ENCODE measurements at places on chromosomes 1 and 21.

- DNase-seq: no peak
Observed at GRCh38 chr21:30579346-30579745, 10.9 kb downstream of the KRTAP22-2 start.

DNA sequence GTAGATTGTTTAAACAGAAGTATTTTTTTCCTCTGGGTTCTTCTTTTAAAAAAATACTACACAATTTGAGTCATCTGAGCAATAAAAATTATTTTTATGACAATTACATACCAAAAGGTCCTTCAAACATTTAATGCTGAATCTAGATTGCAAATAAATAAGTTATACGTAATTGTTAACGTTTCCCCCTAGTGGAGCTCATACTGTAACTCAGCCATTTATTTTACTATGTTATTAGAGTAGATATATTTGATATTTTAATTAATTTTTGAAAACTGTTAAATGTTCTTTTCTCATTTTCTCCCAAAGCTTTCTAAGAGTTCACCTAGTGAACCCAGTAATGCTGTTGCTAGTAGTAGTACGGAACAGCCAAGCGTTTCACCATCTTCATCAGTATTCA lies 33.5 kb downstream of the ZMYM1 start:
- DNase-seq: no peak

GRCh38 chr1:248926401-248927182 lies 20.6 kb downstream of the PGBD2 start:
- no peak for DNase-seq

GRCh38 chr1:9031484-9032259 lies 5.4 kb upstream of the SLC2A7 start:
- DNase-seq: no peak

GRCh38 chr1:208078752-208079151 lies 165.4 kb downstream of the PLXNA2 start:
- DNase-seq: no peak

GRCh38 chr1:184608581-184608980 lies 146.1 kb downstream of the EDEM3 start:
- no peak for DNase-seq

- no peak for DNase-seq
Observed at GRCh38 chr21:25872271-25872670, 137.5 kb downstream of the GABPA start.

DNA sequence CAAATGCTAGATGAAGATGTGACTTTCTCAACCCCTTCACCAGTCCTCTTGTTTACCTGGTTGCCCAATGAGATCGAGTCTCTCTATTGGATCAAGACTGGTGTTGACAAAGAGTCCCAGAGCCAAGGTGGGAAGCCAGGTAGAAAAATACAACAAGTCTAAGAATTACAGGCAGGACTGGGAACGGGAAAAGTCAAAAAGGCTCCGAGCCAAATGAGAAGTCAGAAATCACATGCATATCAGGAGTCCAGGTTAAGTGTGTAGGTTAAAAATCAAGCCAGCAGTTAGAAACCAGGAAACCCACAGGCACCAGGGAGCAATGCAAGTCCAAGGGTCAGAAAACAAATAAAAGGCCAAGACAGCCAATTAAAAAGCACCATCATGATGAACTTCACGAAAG lies 27.4 kb upstream of the DUSP23 start:
- DNase-seq: no peak

DNA sequence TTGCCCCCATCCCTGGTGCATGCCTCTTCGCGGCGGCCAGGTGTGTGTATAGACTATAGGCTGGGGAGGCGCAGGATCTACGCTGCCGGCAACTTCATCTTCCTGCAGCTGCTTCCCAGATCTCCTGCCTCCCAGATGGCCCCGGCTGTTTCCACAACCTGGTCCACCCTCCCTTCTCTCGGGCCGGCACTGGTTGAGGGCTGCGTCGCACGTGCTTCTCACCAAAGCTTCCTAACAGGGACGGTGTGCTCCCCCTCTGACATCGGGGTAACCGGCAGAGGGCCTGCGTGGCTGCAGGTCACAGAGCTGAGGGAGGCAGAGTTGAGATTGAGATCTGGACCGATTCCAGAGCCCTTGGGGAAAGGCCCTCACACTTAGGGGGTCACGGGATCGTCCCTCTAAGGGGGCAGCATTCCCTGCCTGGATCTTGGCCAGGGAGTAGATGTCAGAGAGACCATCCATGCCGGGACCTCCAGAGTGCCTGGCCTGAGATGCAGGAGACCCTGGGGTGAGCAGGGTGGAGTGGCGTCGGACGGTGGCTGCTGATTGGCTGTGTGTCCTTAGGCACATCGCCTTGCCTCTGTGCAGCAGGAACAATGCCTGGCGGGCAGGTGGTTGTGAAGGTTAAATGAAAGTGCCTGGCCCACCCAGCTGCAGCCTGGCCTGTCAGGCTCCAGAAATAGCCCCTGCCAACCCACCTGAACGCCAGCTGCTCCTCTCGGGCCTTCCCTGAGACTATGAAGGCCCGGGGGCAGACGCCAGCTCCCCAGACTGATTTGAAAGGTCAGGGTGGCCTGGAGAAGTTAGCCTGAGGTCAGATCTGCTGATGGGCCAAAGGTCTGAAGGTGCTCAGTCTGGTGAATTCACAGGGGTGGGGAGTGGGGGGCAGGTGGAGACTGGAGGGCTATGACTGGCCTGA lies 6.1 kb upstream of the MASP2 start:
- no peak for DNase-seq

GRCh38 chr1:240092301-240093119 lies 827 bp downstream of the FMN2 start:
- no peak for DNase-seq

- no peak for DNase-seq
Observed at GRCh38 chr1:43135857-43136781, 36.0 kb downstream of the EBNA1BP2 start.

- no peak for DNase-seq
Observed at GRCh38 chr21:41576013-41576615, 68.2 kb upstream of the TMPRSS2 start.

DNA sequence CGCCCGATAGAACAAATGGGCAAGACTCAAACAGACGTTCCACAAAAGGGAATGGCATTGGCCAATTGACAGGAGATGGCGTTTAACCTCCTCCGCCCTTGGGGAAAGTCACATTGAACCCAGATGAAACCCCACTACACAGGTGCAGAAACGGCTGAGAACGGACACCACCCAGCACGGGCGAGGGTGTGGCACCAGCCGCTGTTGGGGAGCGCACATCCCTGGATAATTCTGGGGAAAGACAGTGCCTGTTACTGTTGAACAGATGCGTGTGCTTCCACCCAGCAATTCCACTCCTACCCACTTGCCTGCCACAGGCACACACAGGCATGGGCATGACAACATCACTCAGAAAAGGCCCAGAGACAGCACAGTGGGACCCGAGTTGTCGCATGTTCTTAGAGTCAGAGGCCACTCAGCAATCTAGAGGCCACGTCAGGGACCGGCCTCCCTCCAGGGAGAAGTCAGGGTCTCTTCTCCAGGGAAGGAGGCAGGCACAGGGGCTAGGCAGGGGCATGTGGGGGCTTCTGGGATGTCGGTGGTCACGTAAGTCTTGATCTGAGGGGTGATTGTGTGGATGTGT lies 15.2 kb downstream of the PRXL2B start:
- no peak for DNase-seq

DNA sequence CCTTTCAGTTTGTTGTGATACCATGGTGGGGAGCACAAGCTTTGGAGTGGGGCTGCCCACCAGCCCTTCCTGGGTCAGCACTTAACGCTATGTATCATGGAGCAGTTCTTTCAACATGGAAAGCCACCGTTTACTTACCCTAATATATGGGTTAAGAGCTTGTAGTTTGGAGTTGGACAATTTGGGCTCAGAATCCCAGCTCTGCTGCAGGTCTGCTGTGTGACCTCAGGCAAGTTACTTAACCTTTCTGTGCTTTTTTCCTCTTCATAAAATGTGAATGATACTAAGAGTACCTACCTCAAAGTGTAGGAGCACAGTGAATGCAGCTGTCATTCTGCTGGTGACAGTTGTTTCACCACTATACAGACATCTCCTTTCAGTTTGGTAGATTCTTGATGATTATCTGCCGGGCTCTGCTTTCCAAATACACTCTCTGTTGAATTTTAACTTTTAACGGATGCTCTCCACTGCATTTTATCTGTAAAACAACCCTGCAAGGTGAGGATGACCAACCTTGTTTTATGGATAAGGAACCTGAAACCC lies 23.8 kb downstream of the ALPL start:
- no peak for DNase-seq

GRCh38 chr1:92461364-92462097 lies 25.2 kb downstream of the GFI1 start:
- DNase-seq: no peak

- DNase-seq: no peak
Observed at GRCh38 chr21:44296916-44297315, 2.9 kb upstream of the PFKL start.

- DNase-seq: no peak
Observed at GRCh38 chr1:167207940-167208623, 12.6 kb upstream of the POU2F1 start.

GRCh38 chr1:201749059-201749690 lies 79.8 kb upstream of the IPO9 start:
- DNase-seq: no peak

GRCh38 chr1:229344139-229344538 lies 1.3 kb upstream of the CCSAP start:
- no peak for DNase-seq

GRCh38 chr1:95504321-95504720 lies 270.3 kb downstream of the RWDD3 start:
- DNase-seq: no peak

DNA sequence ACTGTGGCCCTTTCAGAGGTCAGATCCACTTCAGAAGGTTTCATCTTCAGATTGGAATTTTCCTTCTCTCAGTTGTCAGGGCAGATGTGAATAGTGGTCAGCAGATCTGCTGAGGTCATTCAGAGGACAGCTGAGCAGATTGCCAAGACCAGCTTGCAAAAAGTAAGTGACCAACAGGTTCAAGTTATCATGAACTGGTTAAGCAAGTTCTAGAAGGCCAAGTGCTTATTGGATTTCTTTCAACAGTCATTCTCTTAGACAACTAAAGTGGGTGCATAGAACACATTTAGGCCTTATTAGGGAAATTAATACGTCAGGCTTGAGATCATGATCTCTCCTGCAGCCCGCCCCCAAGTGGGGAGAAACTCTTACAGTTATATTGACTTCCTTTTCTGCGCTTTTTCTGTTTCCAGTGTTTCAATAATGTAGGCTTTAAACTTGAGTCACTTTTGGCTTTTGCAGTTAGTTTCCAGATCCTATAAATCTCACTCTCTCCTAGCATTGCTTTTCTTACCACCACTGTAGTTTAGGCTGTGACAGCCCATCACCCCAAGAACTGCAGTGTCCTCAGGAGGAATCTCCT lies 96.4 kb downstream of the C1orf21 start:
- DNase-seq: no peak

GRCh38 chr1:206851341-206852010 lies 13.9 kb upstream of the IL20 start:
- DNase-seq: no peak

GRCh38 chr1:16026723-16027484 lies 5.1 kb downstream of the CLCNKA start:
- peak; percentile 22 for DNase-seq

- DNase-seq: no peak
Observed at GRCh38 chr1:111154021-111154999, 14.3 kb downstream of the CEPT1 start.

- DNase-seq: no peak
Observed at GRCh38 chr21:38917043-38917774, 111.5 kb downstream of the ETS2 start.

- no peak for DNase-seq
Observed at GRCh38 chr1:147434921-147435320, 106.4 kb upstream of the BCL9 start.

GRCh38 chr21:44759628-44760285 lies 41.9 kb downstream of the UBE2G2 start:
- DNase-seq: no peak

DNA sequence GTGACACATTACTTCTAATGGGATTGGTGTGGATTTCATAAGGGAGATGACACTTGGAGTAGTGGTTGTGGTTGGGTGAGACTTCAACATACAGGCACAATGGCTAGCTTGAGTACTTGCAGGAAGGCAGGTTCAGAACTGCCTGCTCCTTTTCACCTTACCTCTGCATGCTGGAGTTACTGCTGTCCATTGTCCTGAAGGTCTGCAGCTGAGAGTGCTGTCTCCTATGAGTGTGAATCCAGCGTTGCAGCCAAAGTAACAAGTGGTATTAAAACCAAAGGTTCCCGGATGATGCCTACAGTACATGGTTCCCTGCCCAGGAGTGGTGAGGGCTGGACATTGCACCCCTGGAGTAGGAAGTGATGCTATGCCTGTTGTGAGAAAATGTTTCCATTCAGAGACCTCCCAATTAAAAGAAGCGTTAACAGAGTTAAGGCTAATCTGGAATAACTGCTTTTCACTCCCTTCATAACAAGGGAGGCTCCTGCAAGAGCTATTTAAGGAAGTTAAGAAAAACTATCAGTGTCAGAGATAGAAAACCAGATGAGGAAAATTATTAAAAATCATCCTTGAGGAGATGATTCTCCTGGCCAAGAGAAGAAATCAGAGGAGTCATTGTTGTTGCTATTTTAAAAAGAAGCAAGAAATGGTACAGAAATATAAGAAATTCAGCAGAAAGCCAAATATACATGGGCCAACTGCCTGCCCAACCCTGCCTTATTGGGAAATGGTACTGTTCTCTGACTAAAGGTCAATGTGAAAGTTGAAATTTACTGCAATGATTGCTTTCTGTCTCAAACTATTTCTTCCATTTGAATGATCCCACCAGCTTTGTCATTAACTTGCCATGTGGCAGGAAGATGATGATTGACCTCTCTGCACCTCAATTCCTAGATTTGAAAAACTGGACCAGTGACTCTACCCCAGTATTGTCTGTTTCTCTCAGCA lies 9.8 kb upstream of the F5 start:
- no peak for DNase-seq

DNA sequence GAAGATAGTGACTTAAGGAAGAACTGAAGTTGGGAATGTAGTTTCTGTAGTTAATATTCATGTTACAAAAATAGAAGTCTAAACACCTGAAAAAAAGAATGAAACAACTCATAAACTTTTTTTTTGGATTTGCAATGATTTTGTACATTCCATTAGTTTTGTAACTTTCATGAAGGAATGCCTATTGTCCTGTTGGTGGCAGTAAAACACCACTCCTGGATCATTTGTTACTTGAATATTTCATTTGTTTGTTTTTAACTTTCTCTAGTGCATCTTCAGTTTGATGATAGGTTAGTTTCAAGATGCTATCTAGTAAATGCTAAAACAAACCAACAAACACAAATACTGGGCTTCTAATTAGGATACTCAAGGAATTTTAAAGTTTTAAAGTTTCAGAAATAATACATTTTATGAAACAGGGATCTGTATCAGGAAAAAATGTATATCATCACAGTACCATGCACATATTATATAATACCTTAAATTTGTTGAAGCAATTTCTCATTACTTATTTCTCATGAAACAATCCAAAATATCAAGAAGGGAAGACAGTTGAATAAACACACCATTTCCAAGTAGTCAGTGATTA lies 229.7 kb upstream of the CACYBP start:
- DNase-seq: no peak

GRCh38 chr1:220363196-220363837 lies 91.1 kb upstream of the RAB3GAP2 start:
- no peak for DNase-seq
